ENCODE measurements at places on chromosomes 5 and 9.
A peak's percentile ranks its signal among the peaks of the same experiment; 100 is the strongest.

GRCh38 chr9:29830821-29831220 lies 2257.5 kb upstream of the C9orf72 start:
- no peak for DNase-seq

DNA sequence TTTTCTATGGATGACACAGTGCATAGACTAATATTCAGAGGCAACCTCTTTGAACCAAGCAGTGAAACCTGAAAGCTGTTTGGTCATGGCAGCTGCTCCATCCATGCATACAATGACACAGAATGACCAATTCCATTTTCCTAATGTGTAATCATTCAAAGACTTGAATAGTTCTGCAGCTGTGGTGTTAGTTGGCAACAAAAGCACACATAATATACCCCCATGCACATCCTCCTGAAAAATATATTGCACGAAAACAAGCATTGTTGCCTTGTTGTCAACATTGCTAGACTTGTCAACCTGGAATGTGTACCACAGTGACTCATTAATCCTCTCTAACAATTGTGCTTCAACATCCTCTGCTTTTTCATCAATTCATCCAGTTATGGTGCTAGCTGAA lies 71.0 kb upstream of the SEMA6A start:
- DNase-seq: no peak

- no peak for DNase-seq
These were observed 203.5 kb upstream of the IER5L start for GRCh38 chr9:129381481-129381957.

GRCh38 chr9:117720066-117720465 lies 15.9 kb downstream of the TLR4 start:
- DNase-seq: no peak

DNA sequence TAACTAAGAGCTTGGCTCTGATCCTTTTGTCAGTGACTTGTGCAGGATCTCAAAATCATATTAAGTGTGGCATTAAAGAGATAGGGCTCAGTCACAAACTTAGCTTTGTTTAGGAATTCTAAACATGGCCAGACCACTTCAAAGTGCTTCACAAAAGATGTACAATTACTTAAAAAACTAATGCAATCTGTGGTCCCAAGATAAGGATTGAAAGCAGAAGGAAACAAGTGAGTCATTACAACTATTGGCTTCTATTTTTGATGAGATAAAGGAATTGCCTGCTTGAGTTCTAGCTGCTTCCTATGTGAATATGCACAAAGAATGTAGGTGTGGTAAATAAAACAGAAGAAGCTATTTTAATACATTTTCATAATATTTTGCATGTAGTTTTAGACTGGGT lies 44.9 kb upstream of the SLC12A2 start:
- DNase-seq: no peak

DNA sequence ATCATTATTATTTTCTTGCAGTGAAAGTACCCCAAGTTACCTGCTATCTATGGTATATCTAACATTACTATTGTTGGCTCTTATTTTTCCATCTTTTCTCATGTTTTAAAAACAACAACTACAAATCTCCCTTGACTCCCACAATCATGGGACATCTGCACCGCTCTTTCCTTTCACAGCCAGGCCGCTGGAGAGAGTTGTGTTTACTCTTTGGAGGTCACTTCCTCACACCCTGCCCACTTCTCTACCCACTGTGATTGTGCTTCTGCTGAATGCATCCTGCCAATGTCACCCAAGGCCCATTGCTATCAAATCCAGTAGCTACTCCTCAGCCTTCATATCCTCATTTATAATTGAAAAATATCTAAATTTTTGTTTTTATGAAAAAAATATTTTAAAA lies 29.7 kb downstream of the SLC28A3 start:
- DNase-seq: no peak

DNA sequence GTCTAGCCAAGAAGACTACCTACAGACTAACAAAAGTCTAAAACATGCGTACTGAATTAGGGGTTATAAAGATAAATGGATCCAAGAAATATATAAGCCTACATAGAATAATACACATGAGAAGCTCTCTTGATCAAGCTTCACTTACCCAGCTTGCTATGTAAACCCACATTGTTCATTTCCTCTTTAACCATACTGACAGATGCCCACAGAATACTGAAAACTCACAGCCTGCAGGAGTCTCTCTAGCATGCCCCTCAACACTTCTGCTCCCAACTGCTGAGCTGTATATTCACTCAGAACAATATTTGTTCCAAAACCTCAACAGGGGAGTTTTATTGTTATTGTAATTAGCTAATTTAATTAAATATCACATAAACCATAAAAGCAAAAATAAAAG lies 52.4 kb downstream of the RFX3 start:
- DNase-seq: no peak

- no peak for DNase-seq
These were observed 41.3 kb downstream of the EFCAB9 start for GRCh38 chr5:172235132-172235780.

DNA sequence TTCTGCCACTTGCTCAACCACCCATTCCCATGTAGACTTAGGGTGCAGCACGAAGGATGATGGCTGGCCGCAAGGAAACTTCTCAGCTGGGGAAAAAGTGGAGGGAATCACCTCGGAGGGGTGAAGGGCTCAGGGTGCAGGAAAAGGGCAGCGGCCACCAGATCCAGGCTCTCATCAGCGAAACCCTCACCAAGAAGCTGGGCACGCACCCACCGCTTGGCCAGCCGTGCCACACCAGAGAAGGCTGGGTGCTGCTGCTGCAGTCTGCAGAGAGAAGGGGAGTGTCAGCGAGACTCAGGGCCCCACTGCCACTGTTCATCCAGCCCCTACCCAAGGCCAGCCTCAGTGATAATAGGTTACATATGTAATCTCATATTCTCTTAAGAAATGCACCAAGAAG lies 8.6 kb downstream of the NOL6 start:
- DNase-seq: no peak

- DNase-seq: no peak
These were observed 572.1 kb downstream of the CHSY3 start for GRCh38 chr5:130476325-130476724.

GRCh38 chr5:127988146-127988760 lies 95.3 kb upstream of the SLC12A2 start:
- DNase-seq: no peak

GRCh38 chr9:100088202-100088601 lies 10.6 kb downstream of the ERP44 start:
- no peak for DNase-seq

DNA sequence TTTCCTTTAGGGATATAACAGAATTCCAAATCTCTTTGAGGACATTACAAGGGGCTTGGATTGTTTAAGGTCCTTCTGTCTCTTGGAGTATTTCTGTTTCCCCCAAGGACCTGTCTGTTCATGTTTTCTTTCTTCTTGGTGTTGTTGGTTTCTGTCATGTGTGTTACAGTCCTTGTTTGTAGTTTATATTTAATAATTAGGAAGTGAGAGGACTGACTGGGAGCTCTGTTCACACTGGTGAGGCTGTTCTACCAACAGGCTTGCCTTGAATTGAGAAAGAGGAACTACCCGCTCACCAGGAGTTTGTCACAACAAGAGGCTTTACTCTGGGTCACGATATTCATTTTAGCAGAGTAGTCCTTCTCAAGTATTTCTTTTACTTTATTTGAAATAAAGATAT lies 119.2 kb upstream of the SV2C start:
- no peak for DNase-seq

DNA sequence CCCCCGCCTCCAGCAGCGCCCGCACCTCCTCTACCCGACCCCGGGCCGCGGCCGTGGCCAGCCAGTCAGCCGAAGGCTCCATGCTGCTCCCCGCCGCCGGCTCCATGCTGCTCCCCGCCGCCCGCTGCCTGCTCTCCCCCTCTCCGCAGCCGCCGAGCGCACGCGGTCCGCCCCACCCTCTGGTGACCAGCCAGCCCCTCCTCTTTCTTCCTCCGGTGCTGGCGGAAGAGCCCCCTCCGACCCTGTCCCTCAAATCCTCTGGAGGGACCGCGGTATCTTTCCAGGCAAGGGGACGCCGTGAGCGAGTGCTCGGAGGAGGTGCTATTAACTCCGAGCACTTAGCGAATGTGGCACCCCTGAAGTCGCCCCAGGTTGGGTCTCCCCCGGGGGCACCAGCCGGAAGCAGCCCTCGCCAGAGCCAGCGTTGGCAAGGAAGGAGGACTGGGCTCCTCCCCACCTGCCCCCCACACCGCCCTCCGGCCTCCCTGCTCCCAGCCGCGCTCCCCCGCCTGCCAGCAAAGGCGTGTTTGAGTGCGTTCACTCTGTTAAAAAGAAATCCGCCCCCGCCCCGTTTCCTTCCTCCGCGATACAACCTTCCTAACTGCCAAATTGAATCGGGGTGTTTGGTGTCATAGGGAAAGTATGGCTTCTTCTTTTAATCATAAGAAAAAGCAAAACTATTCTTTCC lies 19.3 kb downstream of the CDKN2A start:
- no peak for DNase-seq

- DNase-seq: no peak
These were observed 52.3 kb downstream of the POC5 start for GRCh38 chr5:75664979-75665378.

GRCh38 chr5:74763504-74763903 lies 3.4 kb downstream of the GFM2 start:
- DNase-seq: no peak

DNA sequence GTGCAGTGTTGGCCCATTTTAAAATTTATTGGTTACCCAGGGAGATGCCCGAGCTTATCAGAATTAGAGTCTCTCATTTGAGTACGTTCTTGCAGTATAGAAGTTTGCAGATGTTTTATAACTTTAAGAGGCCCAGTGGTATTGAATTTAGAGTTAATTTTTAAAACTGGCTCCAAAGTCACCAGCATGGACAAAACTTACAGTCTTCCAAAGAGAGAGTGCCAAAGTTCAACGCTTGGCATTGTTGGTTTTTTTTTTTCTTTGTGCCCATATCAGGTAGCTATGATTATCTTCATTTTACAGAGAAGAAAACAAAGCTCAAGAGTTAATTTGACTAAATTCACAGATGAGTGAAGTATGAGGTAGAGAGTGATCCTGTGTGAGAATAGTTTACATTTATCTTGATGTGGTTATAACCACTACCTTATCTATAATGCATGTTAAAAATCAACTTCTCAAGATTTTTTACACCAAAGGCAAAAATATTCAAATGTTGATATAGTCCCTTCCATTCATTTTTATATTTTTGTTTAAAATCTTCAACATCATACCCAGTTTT lies 273.7 kb upstream of the DMRT1 start:
- no peak for DNase-seq

- no peak for DNase-seq
These were observed 43.3 kb downstream of the MCTP1 start for GRCh38 chr5:95241635-95242034.

GRCh38 chr5:119285070-119285916 lies 70.5 kb upstream of the TNFAIP8 start:
- no peak for DNase-seq

GRCh38 chr5:44292736-44293135 lies 96.5 kb downstream of the FGF10 start:
- no peak for DNase-seq

DNA sequence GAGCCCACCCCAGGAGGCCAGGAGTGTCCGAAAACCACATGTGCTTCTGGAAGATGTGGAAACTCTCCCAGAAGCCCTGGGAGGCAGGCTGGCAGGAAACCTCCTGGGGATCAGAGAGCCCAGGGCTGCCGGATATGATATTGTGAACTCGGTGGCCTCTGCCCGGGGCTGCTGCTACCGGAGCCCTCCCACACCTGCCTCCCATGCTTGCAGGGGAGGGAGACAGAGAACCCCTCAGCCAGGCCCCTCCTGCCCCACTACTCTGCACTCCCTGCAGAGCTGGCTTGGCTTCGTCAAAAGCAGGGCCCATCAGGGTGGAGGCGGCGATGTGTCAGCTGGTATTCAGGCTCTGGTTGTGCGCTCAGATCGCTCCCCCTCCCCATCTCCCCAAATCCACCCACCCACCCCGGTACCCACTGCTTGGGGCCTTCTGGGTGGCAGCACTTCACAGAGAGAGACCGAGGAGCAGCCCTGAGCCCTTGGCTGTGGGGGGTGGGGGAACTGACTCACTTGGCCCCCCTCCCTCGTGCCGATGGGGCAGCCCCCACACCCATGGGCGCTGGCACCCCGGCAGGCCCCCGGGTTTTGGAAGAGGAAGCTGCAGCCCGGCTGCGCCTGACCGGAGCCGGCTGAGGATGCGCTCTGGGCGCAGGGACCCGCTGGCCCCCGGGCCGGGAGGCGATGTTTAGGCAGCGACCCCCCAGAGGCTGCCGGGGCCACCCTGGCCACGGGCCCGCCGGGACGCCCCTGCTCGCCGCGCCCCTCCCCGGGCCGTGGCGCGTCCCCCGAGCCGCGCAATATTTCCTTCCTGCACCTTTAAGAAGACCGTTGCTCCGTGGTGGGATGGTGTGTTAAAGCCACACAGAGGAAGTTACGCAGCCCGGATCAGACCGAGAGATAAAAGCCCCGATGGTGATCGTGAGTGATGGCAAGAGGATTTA lies 786 bp upstream of the NTNG2 start:
- DNase-seq: peak; percentile 65

DNA sequence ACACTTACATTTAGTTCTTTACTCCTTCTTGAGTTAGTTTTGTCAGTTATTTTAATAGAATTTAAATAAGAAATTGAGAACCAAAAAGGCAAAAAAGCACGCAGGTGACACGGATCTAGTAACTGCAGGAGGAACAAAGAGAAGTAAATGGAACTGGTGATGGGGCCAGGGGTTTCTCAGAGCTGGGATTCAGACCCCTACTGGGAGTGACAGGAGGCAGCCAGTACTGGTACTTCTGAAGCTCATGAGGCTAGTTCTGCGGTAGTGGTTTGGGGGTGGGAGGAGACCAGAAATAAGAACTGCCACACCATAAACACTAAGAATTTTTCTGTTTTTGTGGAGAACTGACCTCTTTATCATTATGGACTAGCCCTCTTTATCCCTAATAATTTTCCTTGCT lies 48.2 kb downstream of the OXCT1 start:
- DNase-seq: no peak

GRCh38 chr5:147063943-147064342 lies 170.9 kb upstream of the STK32A start:
- DNase-seq: no peak

GRCh38 chr9:123978981-123979380 lies 32.6 kb upstream of the LHX2 start:
- no peak for DNase-seq

- no peak for DNase-seq
These were observed 970 bp upstream of the TRIM32 start for GRCh38 chr9:116686135-116686534.

GRCh38 chr9:27165068-27165467 lies 56.0 kb downstream of the TEK start:
- DNase-seq: no peak

DNA sequence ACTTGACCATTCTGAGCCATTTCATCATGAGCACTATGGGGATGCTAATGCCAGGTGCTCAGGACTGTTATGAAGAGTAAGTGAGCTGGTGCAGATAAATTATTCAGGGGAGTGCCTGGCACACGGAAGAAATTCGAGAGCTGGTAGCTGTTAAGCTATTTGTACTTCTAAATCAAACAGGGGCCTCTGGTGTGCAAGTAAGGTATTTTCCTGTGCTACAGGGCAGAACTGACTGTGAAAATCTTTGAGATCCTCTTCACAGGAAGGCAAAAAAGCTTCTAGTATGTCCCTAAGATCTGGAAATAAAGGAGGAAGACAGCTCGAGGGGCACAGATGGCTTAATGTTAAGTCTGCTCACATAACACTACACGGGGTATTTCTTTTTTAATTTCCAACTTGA lies 106.3 kb upstream of the SPOCK1 start:
- DNase-seq: no peak

GRCh38 chr9:137049544-137050449 lies 3.8 kb upstream of the NPDC1 start:
- DNase-seq: peak; percentile 45

Measured in CD4-positive, alpha-beta T cell treated with Interferon gamma for 1 hour (primary cell).